ENCODE measurements at places on chromosomes 13 and 19.

DNA sequence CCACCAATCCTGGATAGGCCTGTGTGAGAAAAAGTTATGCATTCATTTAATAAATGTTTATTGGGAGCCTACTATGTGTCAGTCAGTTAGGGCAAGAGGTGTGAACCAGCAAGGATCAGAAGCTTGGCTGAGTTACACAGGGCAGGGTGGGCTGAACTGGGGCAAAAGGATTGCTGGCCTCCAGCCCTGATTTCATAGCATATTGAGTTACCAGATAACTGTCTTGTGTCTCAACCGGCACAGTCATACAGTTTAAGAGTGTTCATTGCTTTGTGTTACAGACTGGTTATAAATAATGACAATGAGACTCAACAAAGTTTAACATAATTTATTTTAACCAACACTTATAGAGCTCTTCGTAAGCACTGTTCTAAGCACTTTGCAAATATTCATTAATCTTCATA is 253.8 kb downstream of the DLEU7 start:
- DNase-seq = no peak

DNA sequence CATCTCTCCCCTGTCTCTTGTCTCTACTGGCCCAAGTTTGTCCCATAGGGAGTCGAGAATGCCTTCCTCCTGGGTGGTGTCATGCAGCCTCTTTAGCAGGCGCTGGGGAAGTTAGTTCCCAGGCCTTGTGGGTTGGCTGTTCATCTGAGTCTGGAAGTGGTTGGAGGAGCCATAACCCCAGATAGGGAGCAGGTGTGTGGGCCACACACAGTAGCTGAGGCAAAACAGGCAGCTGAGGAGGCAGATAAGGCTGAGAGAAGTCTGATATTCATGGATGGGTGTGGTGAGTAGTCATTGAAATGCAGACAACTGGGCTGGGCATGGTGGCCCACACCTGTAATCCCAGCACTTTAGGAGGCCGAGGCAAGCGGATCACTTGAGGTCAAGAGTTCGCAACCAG is 40.9 kb upstream of the KPNA3 start:
- no peak for DNase-seq

DNA sequence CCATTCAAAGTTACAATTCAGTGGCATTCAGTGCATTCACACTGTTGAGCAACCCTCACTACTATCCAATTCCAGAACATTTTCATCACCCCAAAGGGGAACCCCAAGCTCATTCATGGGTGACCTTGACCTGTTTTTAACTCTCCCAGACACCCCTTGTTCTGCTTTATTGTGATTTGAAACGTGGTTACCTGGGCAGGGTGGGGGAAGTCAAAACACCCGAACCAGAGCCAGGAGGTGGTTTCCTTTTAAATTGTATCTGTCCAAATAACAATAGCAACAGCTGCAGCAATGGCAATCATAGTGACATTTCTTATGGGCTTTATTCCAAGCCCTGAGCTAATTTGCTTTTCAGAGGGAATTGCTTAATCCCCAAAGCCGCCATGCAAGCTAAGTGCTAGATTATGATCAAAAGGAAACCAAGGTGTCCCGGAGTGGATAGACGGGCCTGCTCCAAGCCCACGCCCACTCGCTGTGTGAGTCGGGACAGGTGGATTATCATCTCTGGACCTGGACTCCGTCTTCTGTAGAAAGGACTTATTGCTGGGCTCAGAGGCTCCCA is 6.1 kb downstream of the PTGIR start:
- peak; percentile 29 for DNase-seq

DNA sequence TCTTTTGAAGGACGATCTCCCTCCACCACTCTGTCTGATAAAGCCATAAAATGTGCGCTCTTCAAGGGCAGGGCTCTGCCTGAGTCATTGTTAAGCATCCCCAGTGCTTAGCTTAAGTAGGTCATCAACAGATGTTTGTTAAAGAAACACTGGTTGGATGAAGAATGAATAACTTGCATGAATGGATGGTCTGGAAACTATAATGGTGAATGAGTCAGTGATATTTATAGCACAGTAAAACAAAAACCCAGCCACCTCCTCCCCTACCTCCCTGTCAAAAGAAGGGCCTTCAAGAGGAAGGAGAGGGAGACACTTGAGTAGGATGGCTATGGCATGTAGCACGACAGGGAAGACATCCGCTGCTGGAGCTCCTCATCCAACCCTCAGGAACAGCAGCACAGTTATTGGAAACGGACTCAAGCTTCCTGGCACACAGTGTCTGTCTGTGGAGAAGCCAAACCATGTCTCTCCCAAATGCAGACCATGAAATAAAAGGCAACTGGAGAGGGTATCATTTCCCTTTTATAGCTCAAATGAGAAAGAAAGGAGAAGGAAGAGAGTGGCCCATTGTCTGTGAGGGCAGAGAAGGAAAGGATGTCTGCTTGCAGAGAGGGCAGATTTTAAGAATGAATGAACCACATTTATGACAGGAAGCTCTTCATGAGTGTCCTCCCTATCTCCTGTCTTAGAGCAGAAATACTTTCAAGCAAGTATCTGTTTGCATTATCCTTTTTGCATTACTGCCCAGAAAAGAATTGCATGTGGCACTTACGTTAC is 183.5 kb upstream of the UBL3 start:
- DNase-seq = no peak

- DNase-seq = no peak
These were observed 161.6 kb downstream of the KDM4B start for GRCh38 chr19:5130371-5131030.

DNA sequence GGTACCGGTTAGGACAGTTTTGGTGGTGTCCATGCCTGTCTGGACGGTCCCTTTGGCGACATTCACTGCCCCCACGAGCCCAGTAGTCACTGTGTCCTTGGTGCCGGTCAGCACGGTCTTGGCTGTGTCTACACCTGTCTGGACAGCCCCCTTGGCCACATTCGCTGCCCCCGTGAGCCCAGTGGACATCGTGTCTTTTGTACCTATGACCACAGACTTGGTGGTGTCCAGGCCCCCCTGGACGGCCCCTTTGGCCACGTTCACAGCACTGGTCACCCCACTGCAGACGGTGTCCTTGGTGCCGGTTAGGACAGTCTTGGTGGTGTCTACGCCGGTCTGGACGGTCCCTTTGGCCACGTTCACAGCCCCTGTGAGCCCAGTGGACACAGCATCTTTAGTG is 6.2 kb downstream of the PLIN4 start:
- no peak for DNase-seq

- DNase-seq = no peak
These were observed 20.4 kb downstream of the RBM26 start for GRCh38 chr13:79385694-79386093.

DNA sequence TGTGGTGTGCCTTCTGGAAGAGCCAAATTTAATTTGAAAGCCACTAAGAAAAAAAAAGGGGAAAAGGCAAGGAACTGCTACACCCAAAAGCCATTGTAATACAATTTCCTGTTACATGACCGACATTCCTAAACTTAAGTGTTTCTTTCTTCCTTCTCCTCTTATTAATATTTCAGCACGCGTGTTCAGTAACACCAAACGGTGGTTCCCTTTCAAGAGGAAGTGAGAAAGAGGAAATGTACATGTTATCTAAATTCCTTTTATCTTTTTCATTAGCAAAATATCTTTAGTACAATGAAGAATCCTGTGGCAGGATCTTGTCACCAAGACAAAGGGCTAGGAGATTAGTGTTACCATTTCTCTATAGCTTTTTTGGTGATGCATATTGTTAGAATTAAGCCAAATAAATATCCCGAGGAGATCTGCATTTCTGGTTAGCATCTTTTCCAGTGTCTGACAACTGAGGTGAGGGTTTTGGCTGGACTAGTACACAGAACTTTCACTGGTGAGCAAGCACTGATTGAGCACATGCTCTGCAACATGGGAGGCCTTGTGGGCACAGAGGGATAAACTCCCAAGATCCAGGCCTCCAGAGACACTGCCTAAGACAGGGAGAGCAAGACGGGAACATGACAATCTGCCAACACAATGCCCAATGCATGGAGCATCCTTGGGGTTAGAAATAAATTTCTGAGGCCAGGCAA is 22.1 kb downstream of the LATS2 start:
- DNase-seq = no peak

GRCh38 chr19:5147074-5147977 is 178.4 kb downstream of the KDM4B start:
- no peak for DNase-seq

- DNase-seq = no peak
These were observed 2.5 kb upstream of the PPP5C start for GRCh38 chr19:46344363-46344762.

DNA sequence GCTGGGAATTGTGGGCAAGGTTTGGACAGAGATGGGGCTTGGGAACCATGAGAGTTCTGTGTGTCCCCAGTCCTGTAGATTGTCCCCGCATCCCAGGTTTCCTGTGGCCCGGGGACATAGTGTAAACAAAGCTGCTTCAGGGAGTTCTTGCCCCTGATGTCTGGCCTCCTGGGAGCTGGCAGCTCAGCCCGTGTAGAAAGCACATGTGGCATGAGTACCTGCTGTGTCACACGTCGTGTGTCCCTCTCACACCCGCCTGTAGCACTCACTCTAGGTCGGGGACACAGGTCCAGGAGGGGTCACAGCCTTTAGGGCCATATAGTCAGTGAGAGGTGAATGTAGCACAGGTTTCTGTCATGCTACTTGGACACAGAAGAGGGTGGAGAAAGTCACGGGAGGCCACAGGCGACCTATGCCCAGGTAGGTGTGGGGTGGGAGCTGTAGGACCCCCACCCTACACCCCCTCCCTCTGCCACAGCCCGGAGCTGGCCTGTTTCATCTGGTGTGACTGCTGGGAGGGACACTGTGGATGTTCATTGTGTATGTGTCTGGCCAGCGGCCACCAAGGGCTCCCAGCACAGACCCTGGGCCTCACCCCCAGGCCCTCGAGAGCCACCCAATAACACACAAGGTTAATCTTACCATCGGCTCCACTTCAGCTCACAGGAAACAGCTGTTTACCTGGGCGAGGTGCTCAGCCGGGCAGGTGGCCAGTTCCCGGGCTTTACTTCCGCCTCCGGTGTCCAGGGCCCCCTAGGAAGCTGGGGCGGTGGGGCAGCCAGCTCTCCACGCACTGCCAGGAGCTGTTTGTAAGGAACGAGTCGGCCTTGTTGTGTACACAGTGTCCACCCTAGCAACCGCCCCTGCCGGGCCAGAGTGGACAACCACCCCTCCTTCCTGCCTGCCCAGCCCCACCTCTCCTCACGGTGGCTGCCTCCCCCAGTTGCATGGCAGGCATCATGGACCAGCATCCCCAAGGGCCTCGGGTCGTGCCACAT is 49.7 kb downstream of the COMP start:
- no peak for DNase-seq

- DNase-seq = no peak
These were observed 23.5 kb downstream of the NKPD1 start for GRCh38 chr19:45137179-45137761.

GRCh38 chr13:28531077-28531844 is 36.3 kb upstream of the FLT1 start:
- DNase-seq = peak; percentile 35

GRCh38 chr19:16824658-16825311 is 4.4 kb upstream of the SIN3B start:
- DNase-seq = no peak

- DNase-seq = no peak
These were observed 14.4 kb downstream of the TTYH1 start for GRCh38 chr19:54429545-54430227.

DNA sequence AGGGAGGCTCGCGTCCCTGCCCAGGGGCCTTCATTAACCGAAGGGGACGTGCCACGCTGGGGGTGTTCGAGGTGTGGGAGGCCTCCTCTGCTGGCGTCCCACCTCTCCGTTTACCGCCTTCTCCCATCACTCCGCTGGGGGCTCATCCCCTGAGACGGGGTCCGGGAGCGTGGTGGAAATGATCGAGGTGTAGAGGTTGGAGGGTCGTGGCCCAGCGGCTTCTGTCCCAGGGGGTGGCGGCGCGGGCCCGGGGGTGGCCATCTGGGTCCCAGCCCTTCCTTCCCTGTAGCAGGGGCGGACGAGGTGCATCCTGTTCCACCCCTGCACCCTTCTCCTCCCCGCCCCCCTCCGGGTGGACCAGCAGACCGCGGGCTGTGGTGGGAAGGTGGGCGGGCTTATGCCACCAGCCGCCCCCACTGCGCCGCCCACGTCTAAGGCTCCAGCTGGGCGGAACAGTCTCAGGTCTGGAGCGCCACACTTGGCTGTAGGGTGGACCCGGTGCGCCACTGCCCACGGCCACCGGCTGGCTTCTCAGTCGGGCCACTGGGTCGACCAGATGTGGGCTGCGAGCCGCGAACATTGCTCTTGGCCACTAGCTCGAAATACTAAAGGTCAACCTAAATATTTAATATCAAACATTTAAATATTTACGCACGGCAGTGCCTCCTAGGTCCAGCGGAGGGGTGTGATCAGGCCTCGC is 69.5 kb downstream of the ZNF723 start:
- DNase-seq = no peak

GRCh38 chr19:32201211-32201610 is 144.2 kb upstream of the ZNF507 start:
- no peak for DNase-seq

DNA sequence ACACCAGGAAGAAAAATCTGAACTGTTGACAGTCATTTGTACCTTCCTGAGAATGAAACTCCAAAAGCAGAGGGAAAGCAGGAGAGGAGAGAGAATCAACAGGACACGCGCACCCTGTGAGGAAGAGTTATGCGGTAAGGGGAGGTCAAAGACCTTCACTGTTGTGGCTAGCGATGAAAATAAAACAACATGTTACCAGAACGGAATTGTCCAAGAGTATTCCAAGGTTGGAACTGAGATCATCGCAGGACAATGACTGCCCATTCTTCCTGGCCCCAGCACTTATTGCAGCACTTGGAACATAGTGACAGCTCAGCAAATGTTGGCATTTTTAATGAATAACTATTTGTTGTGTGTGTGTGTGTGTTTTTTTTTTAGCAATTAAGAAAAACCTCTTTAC is 176.0 kb upstream of the TSC22D1 start:
- DNase-seq = no peak

- DNase-seq = no peak
These were observed 130.8 kb downstream of the OLFM4 start for GRCh38 chr13:53159431-53159830.

GRCh38 chr19:6057651-6058517 is 52.4 kb downstream of the RFX2 start:
- DNase-seq = no peak

DNA sequence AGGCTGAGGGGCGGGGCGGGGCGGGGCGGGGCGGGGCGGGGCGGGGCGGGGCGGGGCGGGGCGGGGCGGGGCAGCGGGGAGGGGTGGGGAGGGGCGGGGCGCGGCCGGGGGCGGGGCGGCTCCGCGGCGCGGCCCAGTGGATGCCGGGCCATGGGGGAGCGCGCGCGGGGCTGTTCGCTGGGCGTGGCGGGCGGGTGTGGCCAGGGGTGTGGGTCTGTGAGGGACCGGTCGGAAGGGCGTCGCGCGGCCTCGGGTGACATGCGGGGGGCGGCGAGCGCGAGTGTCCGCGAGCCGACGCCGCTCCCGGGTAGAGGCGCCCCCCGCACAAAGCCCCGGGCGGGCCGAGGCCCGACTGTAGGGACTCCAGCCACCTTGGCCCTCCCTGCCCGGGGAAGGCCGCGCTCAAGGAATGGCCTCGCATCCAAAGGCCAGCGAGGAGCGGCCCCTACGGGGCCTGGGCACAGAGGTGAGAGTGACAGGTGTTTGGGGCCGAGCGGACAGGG is at the start of gene ZFP28:
TSS of gene ZFP28 (plus strand) at position 188 of the 503 bp plus-strand sequence. CDS start at position 259, 71 bp downstream.
- DNase-seq = peak; percentile 69

All from NCI-H1694 treated with DMSO at 0.1 percent for 48 hours (cell line).